Myocyte (in vitro differentiated cells): ENCODE measurements at places on chromosomes 13 and 19.

DNA sequence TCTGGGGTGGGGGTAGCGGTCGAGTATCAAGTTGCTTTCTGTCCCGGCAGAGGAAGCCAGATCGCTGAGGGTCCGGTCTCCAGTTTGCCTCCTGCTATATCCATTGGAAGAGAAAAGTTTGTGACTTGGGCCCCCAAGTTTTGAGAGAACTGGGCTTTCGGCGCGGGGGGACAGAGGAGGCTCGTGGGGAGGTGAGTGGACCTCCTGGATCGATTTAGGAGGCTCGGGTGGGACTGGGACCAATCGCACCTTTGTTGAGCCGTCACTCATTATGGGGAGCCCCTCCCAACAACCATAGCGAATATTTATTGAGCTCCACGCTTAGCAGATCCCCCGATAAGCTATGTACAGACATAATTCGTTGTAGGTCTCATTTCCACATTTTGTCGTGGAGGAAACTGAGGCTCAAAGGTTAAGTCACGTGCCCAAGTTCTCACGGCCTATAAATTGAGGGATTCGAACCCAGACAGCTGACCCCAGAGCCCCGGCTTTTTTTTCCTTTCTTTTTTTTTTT, 909 bp downstream of the RFXANK start:
- no peak for DNase-seq

DNA sequence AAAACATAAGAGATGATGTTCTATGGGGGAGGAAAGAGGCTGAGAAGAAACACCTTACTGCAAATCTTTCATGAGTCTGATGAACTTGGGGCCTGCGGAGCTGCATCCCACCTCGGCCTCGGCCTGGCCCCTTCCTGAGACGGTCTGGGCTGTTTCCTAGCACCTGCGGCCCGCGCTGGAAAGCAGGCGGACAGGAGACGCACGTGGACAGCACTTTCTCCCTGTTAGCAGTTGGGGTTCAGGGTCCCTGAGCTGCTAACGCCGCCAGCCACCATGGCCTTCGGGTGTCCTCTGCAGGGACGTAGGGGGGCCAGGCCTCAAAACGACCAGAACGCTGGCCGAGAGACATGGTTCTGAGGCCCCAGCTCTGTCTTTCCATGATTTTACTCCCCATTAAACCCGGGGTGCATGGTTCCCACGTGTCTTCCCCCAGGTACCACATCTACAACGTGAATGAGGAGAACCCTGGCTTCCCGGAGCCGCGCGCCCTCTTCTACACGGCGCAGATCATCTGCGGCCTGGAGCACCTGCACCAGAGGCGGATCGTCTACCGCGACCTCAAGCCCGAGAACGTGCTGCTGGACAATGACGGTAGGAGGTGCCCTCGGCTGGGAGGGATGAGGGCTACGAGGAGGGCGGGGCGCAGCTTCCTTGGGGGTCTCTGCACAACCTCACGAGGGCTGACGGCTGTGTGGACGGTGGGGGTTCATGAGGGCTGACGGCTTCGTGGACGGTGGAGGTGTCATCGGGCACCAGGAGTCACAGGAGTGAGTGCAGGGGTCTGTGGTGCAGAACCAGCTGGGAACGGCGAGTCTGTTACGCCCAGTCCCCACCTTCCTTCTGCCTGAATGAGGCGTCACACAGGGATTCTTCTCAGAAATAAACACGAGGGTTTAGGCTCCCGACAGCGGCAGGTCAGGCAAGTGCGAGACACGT, 4.3 kb downstream of the GRK1 start:
- no peak for DNase-seq

GRCh38 chr19:11296264-11296663, 304 bp downstream of the TSPAN16 start:
- no peak for DNase-seq

DNA sequence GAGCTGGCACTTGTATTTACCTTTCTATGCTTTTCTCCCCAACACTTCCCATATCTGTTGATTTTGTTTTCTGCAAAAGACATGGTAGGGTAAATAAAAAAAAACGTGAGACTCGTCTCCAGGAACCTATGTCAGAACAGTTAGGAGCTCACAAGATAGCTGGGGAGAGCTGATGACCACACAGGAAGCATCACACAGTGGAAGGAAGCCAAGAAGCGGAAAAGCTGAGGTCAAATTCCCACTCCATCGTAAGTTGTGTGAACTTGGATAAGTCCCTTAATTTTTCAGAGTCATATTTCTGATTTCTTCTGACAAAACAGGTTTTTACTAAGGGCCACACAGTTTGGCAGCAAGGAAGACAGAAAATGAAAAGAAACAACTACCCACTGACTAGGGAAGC, 199.6 kb downstream of the KLF5 start:
- peak; percentile 25 for DNase-seq

- no peak for DNase-seq
Observed at GRCh38 chr13:32426990-32427851, 709 bp downstream of the N4BP2L1 start.

DNA sequence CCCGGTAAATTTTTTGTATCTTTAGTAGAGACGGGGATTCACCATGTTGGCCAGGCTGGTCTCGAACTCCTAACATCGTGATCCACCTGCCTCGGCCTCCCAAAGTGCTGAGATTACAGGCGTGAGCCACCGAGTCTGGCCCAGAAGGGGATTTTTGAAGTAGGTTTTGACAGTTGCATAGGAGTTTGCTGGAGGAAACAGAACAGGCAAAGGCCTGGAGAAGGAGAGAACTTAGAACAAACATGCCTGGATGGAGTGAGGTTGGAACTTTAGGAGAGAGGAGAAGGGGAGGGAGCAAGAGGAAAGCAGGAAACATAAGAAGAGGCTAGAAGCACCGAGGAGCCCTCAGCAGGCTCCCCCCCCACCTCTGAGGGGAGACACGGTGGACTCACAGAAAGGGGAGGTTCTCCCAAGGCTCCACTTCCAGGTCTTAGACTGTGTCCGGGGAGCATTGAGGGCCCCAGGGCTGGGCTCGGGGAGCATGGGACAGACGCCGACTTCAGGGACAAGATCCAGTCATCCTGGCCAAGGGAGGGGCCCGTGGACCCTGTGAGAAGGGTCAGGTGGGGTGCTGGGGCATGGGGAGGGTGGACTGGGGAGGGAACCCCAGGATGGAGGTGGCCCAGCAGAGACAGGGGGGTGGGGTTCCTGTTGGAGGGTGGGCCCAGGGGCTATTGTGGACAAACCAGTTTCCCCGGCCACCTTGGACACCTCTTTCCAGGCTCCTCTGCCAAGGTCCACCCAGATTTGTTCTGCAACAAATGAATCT, 1.8 kb upstream of the FBN3 start:
- no peak for DNase-seq

DNA sequence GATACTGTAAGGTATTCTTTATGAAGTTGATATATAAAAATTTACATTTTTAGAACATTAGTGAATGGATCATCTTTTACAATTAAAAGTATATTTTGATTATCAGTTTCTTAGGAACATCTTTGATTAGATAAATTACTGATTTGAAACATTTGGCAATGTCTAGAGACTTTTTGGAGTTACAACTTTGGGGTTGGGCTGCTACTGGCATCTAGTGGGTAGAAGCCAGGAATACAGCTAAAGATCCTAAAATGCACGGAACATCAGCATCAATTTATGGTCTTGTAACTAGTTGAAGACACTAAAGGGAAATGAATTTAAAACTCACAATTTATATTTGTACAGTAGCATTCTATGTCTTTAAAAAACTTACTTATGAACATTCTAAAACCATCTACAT, 19.9 kb downstream of the POMP start:
- DNase-seq, result no peak

GRCh38 chr19:30686826-30687566, 314.8 kb downstream of the ZNF536 start:
- no peak for DNase-seq

DNA sequence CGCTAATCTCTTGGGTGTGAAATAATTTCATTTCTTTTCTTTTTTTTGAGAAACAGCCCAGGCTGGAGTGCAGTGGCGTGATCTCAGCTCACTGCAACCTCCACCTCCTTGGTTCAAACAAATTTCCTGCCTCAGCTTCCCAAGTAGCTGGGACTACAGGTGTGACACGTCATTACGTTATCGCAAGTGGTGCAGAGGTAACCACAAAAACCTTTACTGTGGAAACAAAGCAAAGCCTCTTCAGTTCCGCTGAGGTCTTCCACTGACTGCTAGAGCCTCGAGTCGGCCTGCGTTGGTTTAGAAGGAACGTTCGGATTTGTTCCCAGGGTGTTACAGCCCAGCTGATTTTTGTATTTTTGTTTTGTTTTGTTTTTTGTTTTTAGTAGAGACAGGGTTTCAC, 2.0 kb upstream of the ZNF784 start:
- DNase-seq, result no peak

- no peak for DNase-seq
Observed at GRCh38 chr13:30396434-30397075, 25.7 kb upstream of the UBE2L5 start.

DNA sequence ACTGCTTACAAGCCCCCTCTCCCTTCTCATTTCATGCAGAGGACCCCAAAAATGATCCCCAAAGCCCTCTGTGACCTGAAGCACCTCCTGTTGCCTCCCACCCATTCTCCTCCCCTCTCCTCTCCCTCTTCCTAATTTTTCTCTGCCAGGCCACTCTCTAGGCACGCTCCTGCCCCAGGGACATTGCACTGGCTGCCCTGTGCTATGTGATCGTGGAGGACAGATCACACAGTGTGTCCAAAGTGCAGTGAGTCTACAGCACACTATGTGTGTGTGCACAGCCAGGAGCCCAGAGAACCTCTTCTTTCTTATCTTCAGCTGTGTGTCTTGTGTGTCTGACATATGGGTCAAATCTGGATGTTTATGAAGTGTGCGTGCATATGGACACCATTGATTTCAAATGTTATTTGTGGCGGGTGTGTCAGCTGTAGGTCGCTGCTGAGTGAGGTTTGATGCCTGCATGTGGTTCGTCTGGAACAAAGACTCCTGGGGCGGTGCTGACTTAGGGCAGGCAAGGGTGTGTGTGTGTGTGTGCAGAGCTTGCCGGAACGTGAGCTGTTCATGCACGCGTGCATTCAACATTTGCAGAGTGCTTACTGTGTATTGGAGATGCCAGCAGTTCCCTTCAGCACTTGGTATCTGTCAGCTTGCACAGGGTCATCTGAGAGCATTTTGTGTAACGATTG, 2.1 kb upstream of the KLHL26 start:
- no peak for DNase-seq

DNA sequence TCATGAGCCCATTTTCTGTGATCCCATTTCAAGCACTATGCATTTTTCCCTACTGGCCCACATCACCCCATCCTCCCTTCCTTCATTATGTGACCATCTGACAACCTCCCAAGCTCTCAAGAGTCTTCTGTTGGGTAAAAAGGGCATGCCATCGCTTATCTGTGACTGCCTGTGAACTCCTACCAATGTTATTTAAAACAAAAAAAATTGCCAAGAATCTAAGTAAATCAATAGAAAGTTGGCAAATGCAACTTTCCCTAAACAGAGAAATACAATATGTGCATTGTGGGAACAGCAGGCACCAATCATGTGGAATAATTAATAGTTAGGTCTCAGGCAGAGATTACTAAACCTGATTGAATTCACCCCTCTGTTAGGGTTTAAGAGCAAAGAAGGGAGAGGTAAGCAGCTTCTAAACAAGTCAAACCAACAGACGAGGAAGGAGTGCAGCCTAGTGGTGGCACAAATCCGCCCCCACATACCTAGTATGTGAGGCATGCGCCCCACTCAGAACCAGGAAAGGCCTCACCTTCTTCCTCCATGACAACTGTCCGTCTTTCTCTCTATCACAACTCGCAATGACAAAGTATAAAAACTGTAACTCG, 29.8 kb downstream of the DZIP1 start:
- no peak for DNase-seq

- no peak for DNase-seq
Observed at GRCh38 chr19:36116344-36116637, 1.0 kb downstream of the TBCB start.

DNA sequence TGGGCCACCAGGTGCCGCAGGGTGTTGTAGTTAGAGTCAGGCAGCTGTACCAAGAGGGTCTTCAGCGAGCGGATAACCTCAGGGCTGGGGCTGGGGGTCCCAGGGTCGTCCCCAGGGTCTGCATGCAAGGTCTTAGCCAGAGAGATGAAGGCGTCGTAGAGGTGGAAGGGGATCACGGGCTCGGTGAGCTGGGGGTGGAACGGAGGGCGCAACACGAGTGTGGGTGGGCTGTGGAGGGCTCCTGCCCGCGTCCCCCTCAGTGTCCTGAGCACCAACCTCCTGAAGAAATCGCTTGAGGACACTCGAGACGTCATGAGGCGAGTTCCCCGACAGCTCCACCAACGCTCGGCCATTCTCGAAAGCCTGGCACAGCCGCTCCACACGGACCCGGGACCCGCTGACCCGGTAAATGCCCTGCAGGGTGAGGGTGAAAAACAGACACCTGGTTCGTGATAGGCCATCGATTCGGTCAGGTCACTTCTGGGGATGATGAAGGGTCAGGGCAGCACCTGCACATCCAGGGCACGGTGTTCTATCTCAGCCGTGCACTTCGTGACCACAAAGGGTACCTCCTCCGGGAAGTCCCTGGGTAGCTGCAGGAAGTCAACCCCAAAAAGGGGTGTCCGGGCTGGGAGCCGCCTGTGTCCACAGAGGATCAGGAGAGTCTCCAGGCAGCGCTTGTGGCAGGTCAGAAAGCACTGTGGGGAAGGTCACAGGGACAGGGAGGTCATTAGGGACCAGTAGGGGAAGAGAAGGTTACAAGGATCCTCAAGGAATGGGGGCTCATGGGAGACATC, 6.7 kb upstream of the LPAR2 start:
- no peak for DNase-seq

DNA sequence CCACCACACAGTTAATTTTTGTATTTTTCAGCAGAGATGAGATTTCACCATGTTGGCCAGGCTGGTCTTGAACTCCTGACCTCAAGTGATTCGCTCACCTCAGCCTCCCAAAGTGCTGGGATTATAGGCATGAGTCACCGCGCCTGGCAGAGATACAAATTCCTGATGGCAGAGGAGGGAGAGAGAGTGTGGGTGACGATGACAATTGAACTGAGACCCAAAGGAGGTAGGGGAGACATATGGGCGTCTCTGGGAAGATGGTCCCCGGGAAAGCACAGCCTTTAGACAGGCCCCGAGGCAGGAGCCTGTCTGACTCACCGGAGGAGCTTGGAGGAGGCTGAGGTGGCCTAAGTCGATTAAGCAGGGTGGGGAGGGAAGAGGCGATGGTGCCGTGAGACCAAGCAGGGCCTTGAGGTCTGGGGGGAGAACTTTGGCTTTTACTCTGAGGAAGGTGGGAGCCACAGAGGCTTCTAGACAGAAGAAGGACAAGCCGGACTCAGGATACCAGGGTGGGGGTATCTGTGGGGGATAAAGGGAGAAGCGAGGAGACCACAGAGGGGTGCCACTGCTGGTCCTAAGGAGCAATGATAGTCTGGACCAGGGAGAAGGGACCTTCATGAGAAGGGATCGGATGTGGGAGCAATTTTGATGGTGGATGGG, 38.2 kb downstream of the ARRDC2 start:
- peak; percentile 71 for DNase-seq

- DNase-seq, result no peak
Observed at GRCh38 chr13:64528838-64529237, 2701.3 kb downstream of the PCDH9 start.

- DNase-seq, result peak; percentile 54
Observed at GRCh38 chr19:10805065-10805757, 30.8 kb downstream of the TMED1 start.

- no peak for DNase-seq
Observed at GRCh38 chr13:114231886-114232285, 2.8 kb upstream of the CDC16 start.

GRCh38 chr19:5857203-5858081, 6.2 kb upstream of the FUT3 start:
- DNase-seq, result no peak

- DNase-seq, result no peak
Observed at GRCh38 chr19:11332822-11333221, 6.6 kb downstream of the RAB3D start.

GRCh38 chr19:3515891-3516422, 9.8 kb downstream of the FZR1 start:
- DNase-seq, result no peak
